ENCODE measurements at places on chromosomes 3 and 15. TPM values are rescaled to one million over a fixed set of nuclear protein-coding genes. Genes with fewer than 3 reads are reported as not detected.

GRCh38 chr15:34239151-34239808, 14.5 kb downstream of the EMC4 start:
- peak overlapping the region; percentile 73 for H3K4me3 ChIP-seq
- peak overlapping the region; percentile 83 for H3K27ac ChIP-seq
- H3K36me3 ChIP-seq: peaks cover 9% of the 10 kb centered on the region
- H3K27me3 ChIP-seq: no peaks in the 10 kb centered on the region
- DNase-seq: no peak

DNA sequence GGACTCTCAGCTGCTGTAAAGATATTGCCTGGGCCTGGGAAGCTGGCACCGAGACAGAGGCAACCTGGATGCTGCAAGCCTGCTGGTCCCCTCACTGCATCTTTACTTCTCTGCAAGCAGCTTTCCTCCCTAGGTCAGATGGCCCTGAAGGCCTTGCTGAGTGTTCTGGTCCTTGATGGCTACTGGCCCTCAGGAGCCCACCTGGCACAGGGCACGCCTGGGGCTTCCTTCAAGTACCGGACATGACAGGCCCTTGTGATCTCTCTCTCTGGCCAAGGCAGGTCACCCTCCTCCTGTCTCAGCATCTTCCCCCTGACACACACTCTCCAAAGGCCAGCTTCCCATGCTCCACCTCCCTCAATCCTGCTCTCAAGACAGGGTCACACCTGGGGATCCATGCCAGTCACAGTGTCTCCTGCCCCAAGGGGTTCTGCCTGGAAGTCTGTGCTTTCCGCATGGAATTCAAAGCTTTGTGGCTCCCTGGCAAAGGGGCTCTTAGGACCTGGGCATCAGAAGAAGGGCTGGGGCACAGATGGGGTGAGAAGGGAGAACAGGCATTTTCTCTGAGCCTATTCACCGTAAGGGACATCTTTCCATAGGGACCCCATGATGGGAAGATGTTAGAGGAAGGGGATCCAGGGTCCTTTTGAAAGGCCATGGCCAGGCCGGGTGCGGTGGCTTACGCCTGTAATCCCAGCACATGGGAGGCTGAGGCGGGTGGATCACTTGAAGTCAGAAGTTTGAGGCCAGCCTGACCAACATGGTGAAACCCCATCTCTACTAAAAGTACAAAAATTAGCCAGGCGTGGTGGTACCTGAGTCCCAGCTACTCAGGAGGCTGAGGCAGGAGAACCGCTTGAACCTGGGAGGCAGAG, 4.7 kb upstream of the PAQR5 start:
- peaks cover 14% of the 10 kb centered on the region for H3K27me3 ChIP-seq
- no peak for DNase-seq
- H3K4me1 ChIP-seq: no peaks in the 10 kb centered on the region
- no peaks in the 10 kb centered on the region for H3K36me3 ChIP-seq

GRCh38 chr3:18779704-18780103, 354.6 kb upstream of the SATB1 start:
- no peaks in the 10 kb centered on the region for H3K27me3 ChIP-seq
- H3K4me3 ChIP-seq: no peak overlapping the region
- no peak for DNase-seq
- no peak overlapping the region for H3K27ac ChIP-seq
- H3K36me3 ChIP-seq: no peaks in the 10 kb centered on the region
- H3K4me1 ChIP-seq: peaks cover 19% of the 10 kb centered on the region

- H3K36me3 ChIP-seq: peaks cover under 1% of the 10 kb centered on the region
- no peak for DNase-seq
- H3K27me3 ChIP-seq: peaks cover 11% of the 10 kb centered on the region
- H3K4me3 ChIP-seq: no peak overlapping the region
- peaks cover 26% of the 10 kb centered on the region for H3K4me1 ChIP-seq
- no peak overlapping the region for H3K27ac ChIP-seq
Observed at GRCh38 chr15:101255615-101256241, 3.9 kb upstream of the CHSY1 start.

PYGO1 gene
- not detected for total RNA-seq

DNA sequence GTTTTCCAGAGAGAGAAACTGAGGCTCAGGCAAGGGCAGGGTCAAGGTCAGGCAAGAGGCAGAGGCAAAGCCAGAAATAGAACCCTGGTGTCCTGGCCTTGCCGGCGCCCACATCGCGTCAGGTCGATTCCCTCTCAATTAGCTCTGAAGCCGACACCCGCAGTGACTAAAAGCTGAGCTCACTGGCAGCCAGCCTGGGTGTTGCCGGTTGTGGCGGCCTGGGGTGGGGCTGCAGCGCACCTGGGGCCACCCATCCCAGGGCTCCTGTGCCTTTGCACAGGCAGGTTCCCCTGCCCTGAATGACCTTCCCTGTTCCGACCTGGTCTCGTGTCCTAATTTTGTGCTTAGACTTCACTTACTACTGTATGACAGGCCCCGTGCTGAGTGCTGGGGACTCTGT, 6.2 kb downstream of the SEMA3F start:
- no peak for DNase-seq
- H3K4me1 ChIP-seq: no peaks in the 10 kb centered on the region
- H3K4me3 ChIP-seq: no peak overlapping the region
- H3K27ac ChIP-seq: no peak overlapping the region

DNA sequence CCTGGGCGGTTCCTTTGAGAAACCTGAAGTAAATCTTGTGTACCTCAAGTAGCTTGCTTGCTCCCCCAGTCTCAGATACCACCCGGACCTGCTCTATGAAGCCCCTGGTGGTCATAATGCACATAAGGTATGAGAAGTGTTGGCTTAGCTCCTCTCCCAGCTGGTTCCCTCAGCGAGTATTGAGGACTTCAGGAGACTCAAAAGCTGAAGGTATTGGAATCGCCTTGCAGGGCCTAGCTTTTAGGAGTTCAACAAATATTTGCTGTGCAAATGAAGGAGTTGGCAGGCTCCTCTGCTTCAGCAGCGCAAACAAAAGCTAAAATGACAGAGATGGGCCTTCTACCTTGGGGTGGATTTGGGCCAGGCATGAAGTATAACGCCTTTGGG, 1.7 kb downstream of the CMTM8 start:
- no peak for DNase-seq
- H3K4me1 ChIP-seq: peaks cover 9% of the 10 kb centered on the region
- H3K27me3 ChIP-seq: peaks cover 25% of the 10 kb centered on the region
- no peaks in the 10 kb centered on the region for H3K36me3 ChIP-seq
- peak overlapping the region; percentile 66 for H3K4me3 ChIP-seq

C3orf85 gene
- not detected for total RNA-seq

DNA sequence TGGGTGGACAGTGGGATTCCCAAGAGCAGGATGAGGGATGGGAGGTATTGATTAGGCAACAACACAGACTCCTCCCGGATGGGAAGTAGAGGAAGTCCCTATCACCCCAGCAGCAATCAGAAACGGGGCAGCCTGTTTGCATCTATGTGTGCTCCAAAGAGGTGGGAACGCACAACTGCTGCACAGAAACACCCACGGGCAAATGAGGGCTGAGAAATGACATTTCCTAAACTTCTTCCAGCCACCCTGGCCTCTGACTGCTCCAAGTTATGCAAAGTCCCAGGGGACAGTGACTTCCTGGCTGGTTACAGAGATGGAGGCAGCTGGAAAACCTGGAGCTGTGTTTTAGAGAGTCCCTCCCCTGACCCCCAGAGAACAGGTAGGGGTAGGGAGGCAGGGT, 42.6 kb downstream of the HCN4 start:
- no peaks in the 10 kb centered on the region for H3K36me3 ChIP-seq
- H3K4me1 ChIP-seq: peaks cover 5% of the 10 kb centered on the region
- H3K4me3 ChIP-seq: no peak overlapping the region
- DNase-seq: no peak

- no peak overlapping the region for H3K4me3 ChIP-seq
- no peak for DNase-seq
- no peaks in the 10 kb centered on the region for H3K4me1 ChIP-seq
- peaks cover 15% of the 10 kb centered on the region for H3K27me3 ChIP-seq
- H3K36me3 ChIP-seq: peaks cover 6% of the 10 kb centered on the region
Observed at GRCh38 chr3:186095561-186096081, 13.3 kb downstream of the ETV5 start.

DNA sequence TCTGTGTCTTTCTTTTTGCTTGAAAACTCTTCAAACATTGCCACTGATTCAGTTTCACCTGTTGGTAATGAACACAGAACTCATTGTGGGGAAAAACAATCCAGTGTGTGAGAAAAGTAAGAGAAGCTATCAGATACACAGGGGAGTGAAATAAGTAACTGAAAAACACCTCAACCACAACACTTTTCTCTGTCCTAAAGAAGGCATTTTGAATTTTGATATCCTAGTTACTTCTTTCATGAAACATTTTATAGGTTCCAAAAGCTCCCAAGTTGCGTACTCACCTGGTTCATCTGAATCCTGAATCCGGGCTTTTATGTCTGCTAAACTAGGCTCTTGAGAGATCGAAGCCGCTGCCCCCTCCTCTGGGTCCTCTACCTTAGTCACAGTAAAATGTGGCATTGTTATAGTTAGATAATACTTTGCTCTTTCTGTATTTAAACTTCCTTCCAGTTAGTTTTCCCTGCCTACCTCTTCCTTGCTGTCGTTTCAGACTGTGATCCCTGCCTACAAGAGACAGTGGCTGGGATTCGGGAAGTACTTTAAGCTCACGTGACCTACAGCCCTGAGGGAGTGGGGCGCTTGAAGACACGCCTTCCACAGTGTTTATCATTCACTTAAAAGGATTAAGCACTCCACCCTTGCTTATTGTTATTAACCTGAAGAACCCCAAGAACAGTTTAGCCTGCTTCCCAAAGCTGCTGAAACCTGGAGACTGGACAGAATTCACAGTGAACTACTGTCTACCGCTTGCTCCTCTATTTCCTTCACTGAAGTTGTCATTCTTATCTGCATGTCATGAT, 19.1 kb downstream of the SLC12A6 start:
- H3K4me1 ChIP-seq: peaks cover 32% of the 10 kb centered on the region
- peak overlapping the region; percentile 87 for H3K27ac ChIP-seq
- no peaks in the 10 kb centered on the region for H3K36me3 ChIP-seq
- H3K4me3 ChIP-seq: peak overlapping the region; percentile 91
- H3K27me3 ChIP-seq: no peaks in the 10 kb centered on the region

DNA sequence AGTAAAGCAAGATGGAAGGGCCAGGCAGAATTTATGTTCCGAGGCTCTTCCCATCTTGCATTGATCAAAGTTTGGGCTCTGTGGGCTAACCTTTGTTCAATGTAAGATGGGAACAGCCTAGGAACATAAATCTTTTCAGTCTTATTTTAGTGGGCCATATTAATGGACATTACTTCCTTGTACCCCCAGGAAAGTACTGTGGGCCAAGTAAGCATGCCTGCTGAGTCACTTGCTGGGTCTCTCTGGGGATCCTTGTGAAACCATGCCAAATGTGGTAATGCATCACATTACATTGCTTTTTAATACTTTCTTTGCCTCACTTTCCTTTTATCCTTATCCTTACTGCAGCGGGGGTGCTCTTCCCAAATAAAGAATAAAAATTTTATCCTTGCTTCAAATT, 349.5 kb upstream of the POU1F1 start:
- no peak overlapping the region for H3K4me3 ChIP-seq
- no peaks in the 10 kb centered on the region for H3K36me3 ChIP-seq
- DNase-seq: no peak
- H3K27me3 ChIP-seq: no peaks in the 10 kb centered on the region
- H3K4me1 ChIP-seq: no peaks in the 10 kb centered on the region

- no peak overlapping the region for H3K4me3 ChIP-seq
- no peaks in the 10 kb centered on the region for H3K27me3 ChIP-seq
- peak overlapping the region; percentile 73 for H3K27ac ChIP-seq
- H3K36me3 ChIP-seq: peaks cover 5% of the 10 kb centered on the region
- H3K4me1 ChIP-seq: peaks cover 41% of the 10 kb centered on the region
Observed at GRCh38 chr3:43319376-43319775, 33.0 kb downstream of the SNRK start.

STRIT1 gene
- not detected for total RNA-seq

GOLGA8T gene
- 1.7 TPM for total RNA-seq

GABRA5 gene
- total RNA-seq: not detected

GRCh38 chr3:192869131-192870031, 48.3 kb downstream of the MB21D2 start:
- H3K27me3 ChIP-seq: no peaks in the 10 kb centered on the region
- no peaks in the 10 kb centered on the region for H3K4me1 ChIP-seq
- H3K27ac ChIP-seq: no peak overlapping the region

EPHB3 gene
- not detected for total RNA-seq

IL17RC gene
- 0.57 TPM for total RNA-seq

STXBP5L gene
- not detected for total RNA-seq

- H3K27ac ChIP-seq: no peak overlapping the region
- peaks cover 31% of the 10 kb centered on the region for H3K27me3 ChIP-seq
- H3K36me3 ChIP-seq: no peaks in the 10 kb centered on the region
- DNase-seq: no peak
- no peak overlapping the region for H3K4me3 ChIP-seq
Observed at GRCh38 chr15:39181940-39182339, 398.9 kb upstream of the THBS1 start.

GRCh38 chr3:23797491-23797890, 8.3 kb upstream of the UBE2E1 start:
- no peak overlapping the region for H3K4me3 ChIP-seq
- no peaks in the 10 kb centered on the region for H3K36me3 ChIP-seq
- peaks cover 10% of the 10 kb centered on the region for H3K4me1 ChIP-seq
- no peak for DNase-seq
- no peak overlapping the region for H3K27ac ChIP-seq

FOXL2NB gene
- not detected for total RNA-seq

DNA sequence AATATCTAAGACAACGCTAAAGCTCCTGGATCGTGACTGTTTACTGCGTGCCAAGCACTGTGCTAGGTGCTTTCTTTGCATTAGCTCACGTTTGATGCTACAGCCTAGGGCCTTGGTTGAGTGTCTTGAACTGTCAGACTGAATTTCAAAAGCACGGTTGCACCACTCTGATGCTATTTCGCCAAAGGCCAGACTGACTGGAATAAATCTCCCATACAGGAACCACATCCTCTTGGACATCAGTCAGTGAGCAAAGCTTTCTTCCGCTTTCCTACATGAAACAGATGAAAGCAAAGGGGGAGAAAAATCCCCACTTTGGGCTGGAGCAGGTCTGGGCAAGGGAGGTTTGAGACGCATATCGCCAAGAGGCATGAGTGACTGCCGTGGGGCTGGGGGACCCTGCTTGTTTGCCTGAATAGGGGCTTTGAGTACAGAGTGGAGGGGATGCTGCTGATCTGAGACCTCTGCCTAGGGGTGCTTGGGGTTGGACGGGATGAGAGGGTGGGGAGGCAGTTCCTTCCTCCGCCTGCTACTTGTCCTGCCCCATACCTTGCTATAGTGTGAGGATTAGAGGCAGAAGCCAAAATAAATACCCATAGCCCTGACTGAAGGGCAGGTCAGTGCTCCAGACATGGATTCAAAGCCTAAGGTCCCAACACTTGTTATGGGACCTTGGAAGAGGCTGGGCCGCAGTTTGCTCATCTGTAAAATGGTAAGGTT, 5.3 kb downstream of the FGD5 start:
- H3K27ac ChIP-seq: no peak overlapping the region
- no peaks in the 10 kb centered on the region for H3K4me1 ChIP-seq
- DNase-seq: no peak
- H3K36me3 ChIP-seq: no peaks in the 10 kb centered on the region
- H3K4me3 ChIP-seq: no peak overlapping the region

CADM2 gene
- total RNA-seq: not detected

PDCD6IP gene
- 180 TPM for total RNA-seq

- no peak overlapping the region for H3K4me3 ChIP-seq
- no peaks in the 10 kb centered on the region for H3K27me3 ChIP-seq
- no peaks in the 10 kb centered on the region for H3K36me3 ChIP-seq
- no peak overlapping the region for H3K27ac ChIP-seq
- DNase-seq: no peak
Observed at GRCh38 chr15:25536801-25537611, 98.2 kb upstream of the UBE3A start.

- H3K4me1 ChIP-seq: peaks cover 10% of the 10 kb centered on the region
- no peaks in the 10 kb centered on the region for H3K36me3 ChIP-seq
- H3K27ac ChIP-seq: no peak overlapping the region
- no peak overlapping the region for H3K4me3 ChIP-seq
- H3K27me3 ChIP-seq: no peaks in the 10 kb centered on the region
Observed at GRCh38 chr15:77094397-77095030, 23.6 kb upstream of the TSPAN3 start.
